Right renal pelvis (tissue), 4 donors: ENCODE measurements at places on chromosomes 16 and 17. TPM values are rescaled to one million over a fixed set of nuclear protein-coding genes. Genes with fewer than 3 reads are reported as not detected.

Gene NAA60
- 63.3 TPM for polyA plus RNA-seq

Gene JPH3
- polyA plus RNA-seq = 0.53 TPM

DNA sequence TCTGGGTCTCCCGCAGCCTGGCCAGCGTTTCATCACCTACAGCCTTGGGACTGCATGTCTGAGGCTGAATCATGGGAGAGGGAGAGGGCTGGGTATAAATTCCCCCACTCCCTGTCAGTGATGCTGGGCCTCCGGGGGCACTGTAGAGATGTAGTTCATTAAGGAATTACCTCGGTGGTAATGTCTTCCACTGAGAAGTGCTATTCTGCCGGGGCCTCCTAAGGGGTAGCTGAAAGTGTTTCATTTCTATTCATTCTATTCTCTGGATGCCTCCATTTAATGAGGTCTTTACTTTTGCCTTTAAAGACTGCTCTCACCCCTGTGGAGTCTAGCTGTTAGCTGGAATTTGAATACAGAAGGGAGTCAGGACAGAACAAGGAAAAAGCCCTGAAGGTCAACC is 116.4 kb upstream of the HS3ST4 start:
- DNase-seq = no peak

- DNase-seq = no peak
Observed at GRCh38 chr16:27611340-27611739, 61.4 kb downstream of the KATNIP start.

Gene SMARCE1
- 315 TPM for polyA plus RNA-seq

- DNase-seq = no peak
Observed at GRCh38 chr16:88855736-88856121, 1.0 kb downstream of the GALNS start.
